Spleen (tissue), 13 donors: ENCODE measurements at places on chromosomes 12 and 14. TPM values are rescaled to one million over a fixed set of nuclear protein-coding genes. Genes with fewer than 3 reads are reported as not detected.

- no peak overlapping the region for H3K27ac ChIP-seq
- H3K4me3 ChIP-seq: no peak overlapping the region
- H3K4me1 ChIP-seq: no peaks in the 10 kb centered on the region
- no peaks in the 10 kb centered on the region for H3K36me3 ChIP-seq
These were observed 101.2 kb downstream of the NELL2 start for GRCh38 chr12:44774815-44775411.

- H3K27ac ChIP-seq: no peak overlapping the region
- no peak for DNase-seq
- no peak overlapping the region for H3K4me3 ChIP-seq
- no peaks in the 10 kb centered on the region for H3K27me3 ChIP-seq
- no peaks in the 10 kb centered on the region for H3K4me1 ChIP-seq
- no peaks in the 10 kb centered on the region for H3K36me3 ChIP-seq
These were observed 96.5 kb downstream of the KCNA5 start for GRCh38 chr12:5140190-5140589.

DNA sequence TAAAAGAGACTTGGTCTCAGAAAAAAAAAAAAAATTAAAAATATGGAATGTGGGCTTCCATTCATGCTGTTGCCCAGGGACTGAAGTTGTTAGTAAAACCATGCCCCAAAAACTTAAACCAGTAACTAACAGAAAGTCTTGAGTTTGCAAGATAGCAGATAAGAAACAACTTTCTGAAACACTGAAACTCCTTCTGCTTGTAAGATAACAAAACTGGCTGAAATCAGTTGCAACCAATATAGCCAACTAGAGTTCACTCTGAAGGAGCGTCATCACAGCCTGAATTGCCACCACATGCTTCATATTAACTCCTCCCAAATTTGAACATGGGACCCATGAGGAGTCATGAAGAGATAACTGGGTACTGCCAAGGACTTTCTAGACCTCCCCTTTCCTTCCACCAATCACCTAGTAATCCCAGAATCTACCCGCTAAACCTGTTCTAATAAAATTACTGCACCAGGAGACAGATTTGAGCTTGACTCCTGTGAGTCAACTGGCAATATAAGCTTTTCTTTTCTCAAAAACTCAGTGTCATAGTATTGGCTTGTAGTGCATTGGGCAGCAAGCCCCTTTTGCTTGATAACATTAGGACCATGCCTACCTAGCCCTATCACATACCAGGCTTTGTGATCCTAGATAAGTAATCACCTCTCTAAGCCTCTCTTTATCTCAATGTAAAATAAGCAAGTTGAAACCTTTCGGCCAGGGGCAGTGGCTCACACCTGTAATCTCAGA is 53.6 kb downstream of the R3HDM2 start:
- peaks cover 25% of the 10 kb centered on the region for H3K4me1 ChIP-seq
- H3K27me3 ChIP-seq: no peaks in the 10 kb centered on the region
- no peak overlapping the region for H3K4me3 ChIP-seq

- H3K4me1 ChIP-seq: peaks cover 32% of the 10 kb centered on the region
- H3K4me3 ChIP-seq: no peak overlapping the region
- no peaks in the 10 kb centered on the region for H3K27me3 ChIP-seq
- no peaks in the 10 kb centered on the region for H3K36me3 ChIP-seq
These were observed 39.8 kb downstream of the C12orf42 start for GRCh38 chr12:103456006-103456405.

The KLRF2 gene
- not detected for total RNA-seq

- H3K4me3 ChIP-seq: no peak overlapping the region
- peaks cover 4% of the 10 kb centered on the region for H3K4me1 ChIP-seq
- H3K27ac ChIP-seq: no peak overlapping the region
- H3K27me3 ChIP-seq: peaks cover 41% of the 10 kb centered on the region
- no peaks in the 10 kb centered on the region for H3K36me3 ChIP-seq
These were observed 76.6 kb downstream of the EMP1 start for GRCh38 chr12:13273097-13273496.

The SYNE3 gene
- 27.7 TPM for total RNA-seq
